ENCODE measurements at places on chromosomes 7 and 10.

DNA sequence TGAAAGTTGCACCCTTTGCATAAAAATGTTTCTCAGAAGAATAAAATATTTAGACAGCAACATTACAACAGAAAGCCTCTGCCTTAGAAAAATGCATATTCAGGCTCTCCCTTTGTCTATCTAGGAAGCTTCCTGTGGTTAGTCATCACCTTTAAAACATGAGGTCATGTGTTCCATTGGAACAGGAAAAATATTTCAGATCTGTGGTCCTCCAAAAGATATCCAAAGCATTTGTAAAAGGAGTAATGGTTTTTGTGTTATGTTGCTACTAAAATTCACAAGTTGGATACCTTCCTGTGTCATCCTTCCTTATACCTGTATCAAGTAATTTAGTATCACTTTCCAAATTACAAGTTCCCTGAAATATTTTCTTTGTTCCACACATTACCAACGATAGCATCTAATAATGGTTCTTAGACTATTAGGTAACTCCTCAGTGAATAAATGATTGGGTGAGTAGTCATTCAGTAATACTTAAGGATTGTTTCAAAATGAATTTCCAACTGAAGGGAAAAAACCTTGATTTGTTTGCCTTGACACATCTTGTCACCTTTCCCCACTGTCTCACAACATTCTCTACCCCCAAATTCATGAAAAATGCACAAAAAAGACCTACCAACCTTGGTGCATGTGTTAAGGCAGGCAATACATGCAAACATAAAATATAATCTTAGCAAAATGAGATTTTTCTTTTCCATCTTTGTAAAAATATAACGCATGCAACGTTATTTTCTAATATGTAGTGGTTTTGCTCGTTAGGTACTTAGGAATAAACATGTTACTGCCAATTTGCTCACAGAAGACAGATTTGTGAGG, 19.7 kb upstream of the RHOBTB1 start:
- DNase-seq: no peak

GRCh38 chr7:157476201-157476600, 139.4 kb downstream of the DNAJB6 start:
- no peak for DNase-seq

GRCh38 chr10:49319206-49319605, 20.2 kb downstream of the C10orf71 start:
- no peak for DNase-seq

GRCh38 chr7:94449151-94449725, 54.5 kb downstream of the COL1A2 start:
- no peak for DNase-seq

DNA sequence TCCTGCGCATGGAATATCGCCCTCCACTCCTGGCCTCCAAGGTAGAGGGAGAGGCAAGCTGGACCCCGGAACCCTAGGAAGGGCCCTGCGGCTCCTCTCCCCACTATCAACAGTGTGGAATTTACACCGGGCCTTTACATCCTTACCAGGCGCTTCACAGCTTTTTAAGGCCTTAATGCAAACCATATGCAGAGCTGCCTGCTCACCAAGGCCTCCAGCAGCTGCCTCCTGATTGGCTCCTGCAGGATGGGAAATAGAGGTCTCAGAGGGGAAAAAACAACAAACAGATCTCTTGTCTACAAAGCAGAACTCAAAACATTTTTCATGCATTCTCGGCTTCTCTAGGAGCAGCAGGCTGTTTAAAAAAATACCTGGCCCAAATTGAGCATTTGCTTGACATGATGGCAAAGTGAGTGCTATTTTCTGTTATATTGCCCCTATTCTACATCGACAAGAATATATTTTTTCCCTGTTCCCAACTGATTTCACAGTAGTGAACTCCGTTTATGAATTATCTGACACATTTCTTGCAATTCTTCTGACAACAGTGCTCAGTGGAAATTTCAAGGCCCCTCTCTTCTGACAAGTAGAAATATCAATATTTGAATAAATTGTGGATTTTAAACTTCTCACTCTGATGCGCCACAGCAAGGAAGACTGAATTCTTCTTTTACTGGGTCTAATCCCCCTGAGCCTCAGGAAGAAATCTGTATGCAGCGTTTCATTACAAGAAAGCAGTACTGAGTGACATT, 51.7 kb downstream of the EBF3 start:
- no peak for DNase-seq

DNA sequence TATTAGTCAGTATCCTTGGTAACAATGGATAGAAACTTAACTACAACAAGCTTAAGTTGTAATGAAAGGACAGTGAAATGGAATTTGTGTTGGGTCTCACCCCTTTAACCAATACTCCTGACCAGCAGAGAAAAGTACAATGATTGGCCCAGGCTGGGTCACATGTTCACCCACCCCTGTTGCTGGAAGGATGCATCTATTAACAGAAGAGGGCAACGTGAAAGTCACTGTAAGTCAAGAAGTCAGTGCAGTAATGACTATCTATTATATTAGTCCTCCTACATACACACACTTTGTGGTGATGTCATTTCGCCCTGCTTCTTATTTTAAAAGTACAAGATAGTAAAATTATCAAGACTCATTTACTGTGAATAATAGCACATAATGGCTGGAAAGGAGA, 16.2 kb downstream of the PNLIPRP2 start:
- no peak for DNase-seq

- peak; percentile 87 for DNase-seq
These were observed 766 bp upstream of the EIF3B start for GRCh38 chr7:2353936-2354185.

GRCh38 chr7:124255041-124255655, 222.3 kb upstream of the TMEM229A start:
- no peak for DNase-seq

DNA sequence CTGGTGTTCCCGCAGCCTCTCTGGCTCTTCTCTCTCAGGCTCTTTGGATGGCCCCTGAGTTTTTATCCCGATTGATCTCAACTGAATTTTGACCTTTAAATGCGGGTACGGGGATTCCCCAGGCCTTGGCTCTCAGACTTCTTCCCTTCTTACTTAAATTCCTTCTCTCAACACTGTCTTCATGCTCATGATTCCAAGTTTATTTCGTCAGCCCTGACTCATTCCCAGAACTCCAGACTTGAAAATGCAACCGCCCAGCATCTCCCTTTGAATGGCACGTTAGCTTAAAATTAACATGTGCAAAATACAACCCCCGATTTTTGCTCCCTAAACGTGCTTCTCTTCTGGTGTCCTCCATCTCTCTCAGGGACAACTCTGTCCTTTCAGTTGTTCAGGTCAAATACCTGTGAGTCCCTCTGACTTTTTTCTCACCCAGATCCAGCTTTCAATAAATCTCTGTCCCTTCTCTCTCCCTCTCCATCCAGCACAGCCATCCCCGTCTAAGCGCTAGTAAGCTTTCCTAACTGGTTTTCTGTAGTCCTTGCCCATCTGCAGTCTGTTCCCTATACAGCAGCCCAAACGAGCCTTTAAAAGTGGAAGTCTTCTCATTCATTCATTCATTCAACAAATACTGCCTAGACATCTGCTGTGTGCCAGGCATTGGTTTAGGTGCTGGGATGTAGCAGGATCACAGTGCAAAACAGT, 7.1 kb downstream of the HECW1 start:
- DNase-seq: no peak

DNA sequence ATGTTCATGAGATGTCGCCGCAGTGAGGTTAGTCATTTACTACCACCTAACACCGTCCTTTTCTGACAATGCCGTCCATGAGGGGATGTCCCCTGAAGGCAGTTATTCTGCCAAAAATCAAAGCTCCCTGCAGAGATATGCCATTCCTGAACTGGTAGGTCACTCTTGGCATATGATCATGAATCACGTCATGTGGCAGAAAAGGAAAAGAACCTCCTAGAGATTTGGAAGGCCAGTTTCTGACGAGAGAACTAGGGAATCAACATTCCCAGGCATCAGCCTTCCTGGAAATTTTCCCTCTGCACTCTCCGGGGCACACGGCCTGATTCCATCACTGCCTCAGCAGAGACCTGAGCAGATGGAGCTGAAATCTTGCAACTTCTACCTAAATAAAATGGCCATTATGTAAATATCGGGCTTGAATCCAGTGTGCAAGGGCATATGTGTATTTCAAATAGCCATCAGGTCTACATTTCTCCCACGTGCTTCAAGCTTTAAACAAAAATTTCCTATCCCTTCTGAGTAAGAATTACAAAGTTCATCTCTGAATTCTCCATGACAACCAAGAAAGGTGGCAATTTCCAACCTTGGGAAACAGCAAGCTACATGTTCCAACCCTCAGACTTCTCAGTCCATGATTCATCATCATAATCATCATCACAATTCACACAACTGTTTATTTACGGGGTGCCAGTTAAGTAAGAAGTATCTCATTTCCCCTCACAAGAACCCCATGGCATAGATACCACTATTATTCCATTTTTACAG, 46.5 kb downstream of the AMPH start:
- DNase-seq: no peak

- DNase-seq: no peak
These were observed 261.3 kb upstream of the MEOX2 start for GRCh38 chr7:15947754-15948153.

- no peak for DNase-seq
These were observed 79.6 kb downstream of the SND1 start for GRCh38 chr7:127731431-127732080.

- no peak for DNase-seq
These were observed 37.6 kb downstream of the AKR1C4 start for GRCh38 chr10:5234106-5234860.

GRCh38 chr7:1076184-1077072, 11.5 kb upstream of the GPER1 start:
- DNase-seq: no peak

GRCh38 chr7:79434867-79435266, 18.6 kb downstream of the MAGI2 start:
- DNase-seq: no peak

DNA sequence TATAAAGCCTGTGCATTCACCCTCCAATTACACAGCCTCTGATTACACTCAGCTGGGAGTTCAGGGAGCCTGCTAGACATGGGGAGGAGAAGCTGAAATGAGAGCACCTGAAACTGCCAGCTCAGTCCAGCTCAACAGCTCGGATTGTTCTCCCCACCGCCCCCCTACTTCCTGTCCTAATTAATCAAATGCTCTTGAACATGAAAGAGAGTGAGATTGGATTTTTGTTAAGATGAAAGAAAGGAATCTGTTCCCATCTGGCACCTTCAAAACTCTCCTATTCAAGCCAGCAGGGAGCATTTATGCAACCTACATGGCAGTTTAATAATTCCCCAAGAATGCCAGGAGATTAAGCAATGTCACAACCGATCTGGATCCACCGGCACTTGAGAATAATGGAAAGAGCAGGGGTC, 98.0 kb downstream of the NPSR1 start:
- no peak for DNase-seq

GRCh38 chr7:35716038-35716803, 21.3 kb upstream of the HERPUD2 start:
- no peak for DNase-seq

- DNase-seq: no peak
These were observed 36.3 kb downstream of the LAMB4 start for GRCh38 chr7:108093851-108094331.

GRCh38 chr10:131574707-131575430, 263.3 kb upstream of the TCERG1L start:
- DNase-seq: no peak

GRCh38 chr7:30992414-30992813, 28.7 kb downstream of the GHRHR start:
- DNase-seq: no peak

DNA sequence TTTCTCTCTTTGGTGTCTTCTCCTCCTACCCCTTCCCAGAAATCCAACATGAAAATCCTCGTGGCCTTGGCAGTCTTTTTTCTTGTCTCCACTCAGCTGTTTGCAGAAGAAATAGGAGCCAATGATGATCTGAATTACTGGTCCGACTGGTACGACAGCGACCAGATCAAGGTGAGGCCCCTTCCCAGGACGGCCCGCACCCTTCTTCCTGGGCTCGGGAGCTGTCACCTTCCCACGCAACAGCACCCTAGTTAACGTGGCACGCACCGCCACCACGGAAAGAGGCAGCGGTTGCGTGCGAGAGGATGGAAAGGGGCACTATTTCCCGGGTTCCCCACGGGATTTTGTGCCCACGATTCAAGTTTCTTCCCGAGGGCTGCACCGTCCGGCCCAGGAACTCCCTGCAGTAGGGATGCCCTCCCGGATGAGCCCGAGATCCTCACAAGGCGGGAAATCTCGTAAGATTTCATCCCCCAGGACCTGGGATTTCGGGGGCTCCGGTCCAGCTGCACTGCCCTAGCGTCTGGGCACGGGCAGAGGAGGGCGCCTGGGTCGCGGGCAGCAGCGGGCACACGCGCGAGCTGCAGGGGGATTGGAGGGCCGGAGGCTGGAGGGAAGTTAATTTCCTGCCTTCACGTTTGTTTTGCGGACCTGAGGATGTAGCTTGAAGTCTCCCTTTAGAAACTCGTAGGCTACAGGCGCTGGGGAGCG, 834 bp downstream of the TAC1 start:
- DNase-seq: no peak

- DNase-seq: no peak
These were observed 35.6 kb upstream of the SLC29A3 start for GRCh38 chr10:71283410-71283809.

GRCh38 chr10:132175907-132176581, 10.7 kb upstream of the DPYSL4 start:
- DNase-seq: no peak

GRCh38 chr10:119497243-119497642, 45.3 kb downstream of the RGS10 start:
- DNase-seq: no peak

- DNase-seq: no peak
These were observed 68.8 kb downstream of the TRIL start for GRCh38 chr7:28889290-28889689.

- no peak for DNase-seq
These were observed 22.4 kb upstream of the FOXK1 start for GRCh38 chr7:4659551-4660286.

- no peak for DNase-seq
These were observed 288.2 kb upstream of the MAGI2 start for GRCh38 chr7:79741684-79742083.

GRCh38 chr10:5692461-5693358, 8.1 kb downstream of the TASOR2 start:
- DNase-seq: peak; percentile 45

GRCh38 chr10:42242135-42242805, 396.1 kb downstream of the ZNF33B start:
- no peak for DNase-seq

GRCh38 chr7:8065356-8065813, 96.8 kb downstream of the GLCCI1 start:
- no peak for DNase-seq

- DNase-seq: no peak
These were observed 73.2 kb upstream of the DGKI start for GRCh38 chr7:137919987-137920386.

GRCh38 chr10:8272794-8273425, 218.4 kb downstream of the GATA3 start:
- no peak for DNase-seq

DNA sequence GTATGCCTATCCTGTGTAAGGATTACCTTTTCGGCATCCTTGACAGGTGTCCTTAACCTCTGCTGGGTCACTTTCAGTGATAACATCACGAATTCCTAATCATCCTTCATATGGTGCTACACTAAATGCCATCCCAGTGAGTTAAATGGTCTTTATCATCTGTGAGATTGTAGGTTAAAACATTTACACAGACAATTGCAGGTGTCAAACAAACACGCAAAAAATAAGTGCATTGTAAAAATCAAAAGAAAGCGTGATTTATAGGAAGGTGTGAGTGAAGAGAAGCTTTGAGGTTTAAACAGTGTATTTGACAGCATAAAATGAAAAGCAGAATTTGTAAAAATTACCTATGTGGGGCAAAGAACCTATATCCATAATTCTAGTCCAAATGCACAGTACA, 111.5 kb upstream of the IFRD1 start:
- DNase-seq: no peak

GRCh38 chr7:47233996-47234395, 347.9 kb downstream of the TNS3 start:
- no peak for DNase-seq

- DNase-seq: no peak
These were observed 1.5 kb upstream of the PRKAR1B start for GRCh38 chr7:728602-729001.
